ENCODE measurements at places on chromosomes 16 and 17. TPM values are rescaled to one million over a fixed set of nuclear protein-coding genes. Genes with fewer than 3 reads are reported as not detected.
A peak's percentile ranks its signal among the peaks of the same experiment; 100 is the strongest.

GRCh38 chr17:81711814-81712467 lies at the start of gene SLC25A10:
Gene SLC25A10 (plus strand): TSS chr17:81712284. CDS start chr17:81712427, 143 bp downstream.
- no peak within 1 kb of the TSS for H3K27ac ChIP-seq
- peaks cover 16% of the 10 kb centered on the region for H3K4me1 ChIP-seq
- peak within 1 kb of the TSS; percentile 83 for H3K4me3 ChIP-seq
- no peaks in the 10 kb centered on the region for H3K36me3 ChIP-seq
- peak; percentile 78 for DNase-seq
- peaks cover 14% of the 10 kb centered on the region for H3K27me3 ChIP-seq

GRCh38 chr16:78668393-78668792 lies 568.9 kb downstream of the WWOX start:
- no peak for DNase-seq
- H3K27ac ChIP-seq = no peak overlapping the region
- H3K36me3 ChIP-seq = no peaks in the 10 kb centered on the region

DNA sequence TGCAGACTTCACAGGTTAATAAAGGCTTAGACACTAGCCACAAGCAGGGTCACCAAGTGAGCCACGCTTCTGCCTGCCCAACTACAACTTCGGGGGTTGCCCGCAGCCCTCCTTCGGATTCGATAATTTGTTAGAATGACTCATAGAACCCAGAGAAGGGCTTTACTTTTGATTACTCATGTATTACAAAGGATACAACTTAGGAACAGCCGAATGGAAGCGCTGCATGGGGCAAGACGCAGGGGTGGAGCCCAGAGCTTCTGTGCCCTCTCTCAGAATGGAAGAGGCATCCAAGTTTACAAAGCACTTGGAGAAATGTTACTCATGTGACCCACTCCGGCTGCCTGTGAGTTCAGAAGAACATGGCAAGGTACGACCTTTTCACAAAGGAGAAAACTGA lies 7.5 kb upstream of the CDH5 start:
- H3K27me3 ChIP-seq = peaks cover 6% of the 10 kb centered on the region

- no peak overlapping the region for H3K27ac ChIP-seq
- DNase-seq = no peak
- no peaks in the 10 kb centered on the region for H3K36me3 ChIP-seq
These were observed 13.6 kb upstream of the CCL22 start for GRCh38 chr16:57345021-57345420.

DNA sequence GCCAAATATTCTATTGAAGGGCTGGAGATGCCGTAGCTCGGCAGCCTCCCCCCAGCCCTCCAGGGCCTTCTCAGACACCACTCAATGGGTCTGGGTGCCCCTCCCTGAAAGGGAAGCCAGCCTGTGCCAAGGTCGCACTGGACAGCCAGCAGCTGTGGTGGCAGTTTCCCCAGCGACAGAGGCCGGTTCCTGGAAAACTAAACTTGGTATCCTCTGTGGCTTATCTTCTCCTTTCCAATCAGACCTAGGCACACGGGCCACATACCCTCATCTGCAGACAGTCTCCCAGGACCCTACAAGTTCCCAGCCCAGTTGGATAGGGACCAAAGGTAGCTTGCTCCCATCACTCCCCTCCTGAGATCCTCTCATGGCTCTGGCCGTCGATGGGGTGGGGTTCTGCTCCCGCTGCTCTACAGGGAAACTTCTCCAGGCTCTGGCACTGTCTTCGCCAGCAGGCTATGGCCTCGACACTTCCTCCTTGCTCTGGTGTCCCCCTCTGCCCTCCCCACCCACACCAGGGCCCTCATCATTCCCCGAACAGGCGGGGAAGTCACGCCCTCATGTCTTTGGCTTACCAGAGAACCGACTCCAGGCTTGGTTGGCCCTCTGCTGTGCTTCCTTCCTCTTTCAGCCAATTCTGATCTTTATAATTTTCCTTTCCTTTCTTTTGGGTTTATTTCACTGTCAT lies 18.3 kb upstream of the IL21R start:
- H3K4me3 ChIP-seq = no peak overlapping the region
- no peaks in the 10 kb centered on the region for H3K4me1 ChIP-seq
- peaks cover 22% of the 10 kb centered on the region for H3K27me3 ChIP-seq
- no peaks in the 10 kb centered on the region for H3K36me3 ChIP-seq

The SCGB1C2 gene
- total RNA-seq = not detected

The USP6 gene
- 0.38 TPM for total RNA-seq
